ENCODE measurements at places on chromosomes 13 and 19. TPM values are rescaled to one million over a fixed set of nuclear protein-coding genes. Genes with fewer than 3 reads are reported as not detected.

Gene PTPRH
- 2.0 TPM for total RNA-seq

Gene SLAIN1
- total RNA-seq = not detected

Gene NLRP11
- total RNA-seq = not detected

Gene FAM124A
- total RNA-seq = 0.29 TPM

Gene ZNF28
- 29.1 TPM for total RNA-seq

Gene SIGLEC10
- not detected for total RNA-seq

Gene BRCA2
- 14.7 TPM for total RNA-seq

Gene XAB2
- total RNA-seq = 35.0 TPM
